Osteocyte (in vitro differentiated cells): ENCODE measurements at places on chromosomes 5 and 9. TPM values are rescaled to one million over a fixed set of nuclear protein-coding genes. Genes with fewer than 3 reads are reported as not detected.

Gene IL7R
- 0.43 and 0.44 TPM in 2 replicates for total RNA-seq

Gene ETF1
- total RNA-seq, result 84.2 and 88.3 TPM in 2 replicates

Gene SLC34A1
- not detected in 2 replicates for total RNA-seq

Gene F2RL1
- total RNA-seq, result 2.0 and 2.1 TPM in 2 replicates

Gene ISCA1
- 32.9 and 33.9 TPM in 2 replicates for total RNA-seq

Gene BTF3
- total RNA-seq, result 548 and 565 TPM in 2 replicates

Gene GNG10
- 33.2 and 36.4 TPM in 2 replicates for total RNA-seq

Gene TGFBR1
- 53.3 and 56.7 TPM in 2 replicates for total RNA-seq

Gene SLC46A2
- total RNA-seq, result not detected in 2 replicates

GRCh38 chr9:100933656-100934055 is 94.9 kb upstream of the PLPPR1 start:
- H3K4me1 ChIP-seq, result no peaks in the 10 kb centered on the region
- H3K36me3 ChIP-seq, result no peaks in the 10 kb centered on the region
- H3K27ac ChIP-seq, result no peak overlapping the region
- no peaks in the 10 kb centered on the region for H3K27me3 ChIP-seq
- no peak for DNase-seq

DNA sequence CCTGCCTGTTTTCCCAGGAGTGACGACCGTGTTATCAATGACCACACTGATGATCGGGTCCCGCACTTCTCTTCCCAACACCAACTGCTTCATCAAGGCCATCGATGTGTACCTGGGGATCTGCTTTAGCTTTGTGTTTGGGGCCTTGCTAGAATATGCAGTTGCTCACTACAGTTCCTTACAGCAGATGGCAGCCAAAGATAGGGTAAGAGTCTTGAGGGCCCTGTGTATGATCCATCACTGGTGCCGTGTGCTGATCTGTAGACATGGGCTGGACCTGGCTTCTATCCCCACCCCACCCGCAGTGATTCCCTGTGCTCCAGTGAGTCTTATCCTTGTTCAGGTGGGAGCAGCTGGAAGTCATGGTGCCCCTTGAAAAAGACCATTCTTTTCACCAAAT is 26.0 kb downstream of the GABRP start:
- H3K4me1 ChIP-seq, result no peaks in the 10 kb centered on the region
- no peak overlapping the region for H3K4me3 ChIP-seq
- H3K27ac ChIP-seq, result no peak overlapping the region
- H3K27me3 ChIP-seq, result peaks cover 36% of the 10 kb centered on the region
- no peaks in the 10 kb centered on the region for H3K36me3 ChIP-seq

DNA sequence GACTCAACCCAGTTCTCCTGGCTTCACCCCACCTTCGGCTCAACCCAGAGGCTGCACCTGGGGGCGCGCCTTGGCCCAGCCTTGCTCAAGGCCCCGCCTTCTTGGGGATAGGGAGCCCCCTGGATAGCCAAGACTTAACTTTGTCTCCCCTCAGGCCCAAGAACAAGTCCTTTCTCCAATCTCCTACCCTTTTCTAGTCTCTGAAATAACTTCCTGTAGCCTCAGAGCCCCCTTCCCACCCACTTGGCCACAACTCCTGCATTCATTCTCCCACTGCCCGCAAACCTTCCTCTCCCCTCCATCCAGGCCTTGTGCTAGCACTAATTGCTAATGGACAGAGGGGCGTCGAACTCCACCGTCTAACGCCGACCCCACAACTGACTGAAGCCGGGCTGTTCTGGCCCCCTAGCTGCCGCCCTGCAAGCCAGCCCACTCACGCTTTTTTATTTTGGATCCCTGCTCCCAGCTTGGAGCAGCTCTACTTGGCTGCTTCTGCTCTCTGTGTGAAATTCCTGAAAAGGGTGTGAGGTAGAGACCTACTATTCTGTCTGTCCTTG is 579 bp upstream of the ASTN2 start:
- peaks cover 7% of the 10 kb centered on the region for H3K4me1 ChIP-seq
- peaks cover 33% of the 10 kb centered on the region for H3K27me3 ChIP-seq
- no peak overlapping the region for H3K4me3 ChIP-seq
- no peaks in the 10 kb centered on the region for H3K36me3 ChIP-seq
- H3K27ac ChIP-seq, result no peak overlapping the region

DNA sequence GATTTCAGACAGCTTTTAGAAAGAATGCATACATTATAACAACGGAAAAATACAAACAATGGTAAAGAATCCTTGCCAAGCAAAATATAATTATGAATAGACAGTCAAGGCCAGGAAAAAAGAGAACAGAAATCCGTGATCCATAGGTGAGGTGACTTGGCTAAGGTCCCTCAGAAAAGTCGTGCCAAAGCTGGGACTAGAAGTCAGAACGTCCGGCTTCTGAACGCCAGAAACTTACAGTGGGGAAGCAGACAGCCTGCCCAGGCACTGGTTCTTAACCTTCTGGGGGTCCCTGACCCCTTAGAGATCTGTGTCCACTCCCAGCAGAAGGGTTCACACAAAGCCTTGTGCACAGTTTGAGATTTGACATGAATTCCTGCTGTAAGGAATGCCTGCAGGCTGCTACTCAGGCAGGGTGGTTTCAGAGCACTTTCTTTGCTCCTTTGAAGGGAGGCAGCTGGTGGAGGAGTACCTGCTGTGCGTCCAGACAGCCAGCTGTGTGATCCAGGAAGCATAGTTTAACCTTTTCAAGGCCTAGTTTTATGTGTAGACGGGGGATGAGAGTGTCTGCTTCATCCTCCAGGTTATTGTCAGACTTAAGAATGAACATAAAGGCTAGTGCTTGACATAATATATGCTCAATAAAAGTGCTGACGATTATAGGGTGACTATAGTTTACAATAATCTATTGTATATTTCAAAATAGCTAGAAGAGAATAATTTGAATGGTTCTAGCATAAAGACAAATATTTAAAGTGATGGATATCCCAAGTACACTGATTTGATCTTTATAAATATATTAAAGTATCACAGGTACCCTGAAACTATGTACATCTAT is 852 bp downstream of the ARHGEF37 start:
- peak overlapping the region; percentile 93 for H3K27ac ChIP-seq
- H3K4me1 ChIP-seq, result peaks cover 58% of the 10 kb centered on the region
- no peaks in the 10 kb centered on the region for H3K36me3 ChIP-seq
- H3K27me3 ChIP-seq, result no peaks in the 10 kb centered on the region

- peaks cover 4% of the 10 kb centered on the region for H3K36me3 ChIP-seq
- DNase-seq, result no peak
- peak overlapping the region; percentile 87 for H3K4me3 ChIP-seq
- H3K4me1 ChIP-seq, result peaks cover 19% of the 10 kb centered on the region
- no peaks in the 10 kb centered on the region for H3K27me3 ChIP-seq
Measured at GRCh38 chr5:473551-474192, 30.7 kb downstream of the EXOC3 start.

GRCh38 chr9:35553670-35554543 is 51.2 kb upstream of the TESK1 start:
- no peak overlapping the region for H3K4me3 ChIP-seq
- H3K4me1 ChIP-seq, result peaks cover 11% of the 10 kb centered on the region
- H3K27ac ChIP-seq, result no peak overlapping the region
- no peak for DNase-seq

DNA sequence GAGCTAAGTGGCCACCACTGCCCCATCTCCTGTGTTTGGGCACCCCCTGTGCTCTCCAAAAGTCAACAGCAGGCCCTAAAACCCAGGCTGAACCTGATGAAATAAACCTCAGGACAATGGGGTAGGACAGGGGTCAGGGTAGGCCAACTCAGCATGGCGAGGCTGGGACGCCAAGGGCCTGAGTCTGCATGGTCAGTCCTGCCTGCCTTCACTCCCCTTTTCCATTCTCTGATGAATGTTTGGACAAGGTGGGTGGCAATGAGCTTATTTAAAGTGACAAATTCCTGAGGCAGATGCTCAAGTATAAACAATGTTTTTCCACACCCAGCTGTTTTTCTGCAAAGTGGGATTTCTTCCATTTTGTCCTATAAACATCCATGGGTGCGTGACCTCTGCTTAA is 47.2 kb upstream of the CXCL14 start:
- no peak overlapping the region for H3K4me3 ChIP-seq
- no peaks in the 10 kb centered on the region for H3K36me3 ChIP-seq

GRCh38 chr9:132854832-132855231 is 23.3 kb downstream of the AK8 start:
- H3K36me3 ChIP-seq, result no peaks in the 10 kb centered on the region
- no peak overlapping the region for H3K4me3 ChIP-seq
- peaks cover 26% of the 10 kb centered on the region for H3K27me3 ChIP-seq
- H3K4me1 ChIP-seq, result no peaks in the 10 kb centered on the region
- no peak for DNase-seq

- H3K27ac ChIP-seq, result no peak overlapping the region
- H3K27me3 ChIP-seq, result peaks cover 72% of the 10 kb centered on the region
- H3K4me1 ChIP-seq, result no peaks in the 10 kb centered on the region
- no peak overlapping the region for H3K4me3 ChIP-seq
Measured at GRCh38 chr9:36949466-36949865, 84.6 kb downstream of the PAX5 start.

DNA sequence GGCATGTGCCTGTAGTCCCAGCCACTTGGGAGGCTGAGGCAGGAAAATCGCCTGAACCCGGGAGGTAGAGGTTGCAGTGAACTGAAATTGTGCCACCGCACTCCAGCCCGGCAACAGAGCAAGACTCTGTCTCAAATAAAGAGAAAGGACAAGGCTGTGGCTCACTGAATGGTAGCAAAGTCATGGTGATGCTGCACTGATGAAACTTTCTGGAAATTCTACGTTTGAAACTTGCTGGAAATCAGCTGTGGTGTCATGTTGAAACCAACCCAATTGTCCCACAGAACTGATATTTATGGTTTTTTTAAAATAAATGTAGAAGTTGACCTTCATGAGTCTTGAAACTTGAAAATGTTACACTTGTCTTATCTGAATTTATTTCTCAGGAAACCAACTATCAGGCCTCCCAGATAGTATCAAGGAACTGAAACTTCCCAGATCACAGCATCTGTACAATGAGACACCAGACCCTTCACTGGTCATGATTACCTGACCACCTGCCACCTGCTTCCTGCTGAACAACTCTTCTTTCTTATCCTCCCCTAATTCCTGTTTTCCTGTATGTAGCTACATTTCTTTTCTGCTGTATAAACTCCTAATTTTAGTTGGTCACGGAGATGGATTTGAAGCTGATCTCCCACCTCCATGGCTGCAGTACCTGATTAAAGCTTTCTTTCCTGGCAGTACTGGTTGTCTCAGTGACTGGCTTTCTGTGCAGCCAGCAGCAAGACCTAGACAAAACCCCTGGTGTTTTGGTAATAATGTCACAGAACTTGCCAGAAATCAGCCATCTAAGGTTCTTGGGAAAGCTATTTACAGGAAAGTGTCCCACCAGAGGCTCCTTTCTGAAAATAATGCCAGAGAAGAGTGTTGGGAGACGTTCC is 5.6 kb upstream of the TBC1D13 start:
- peaks cover 10% of the 10 kb centered on the region for H3K4me1 ChIP-seq
- H3K36me3 ChIP-seq, result no peaks in the 10 kb centered on the region
- DNase-seq, result no peak
- H3K27ac ChIP-seq, result no peak overlapping the region

DNA sequence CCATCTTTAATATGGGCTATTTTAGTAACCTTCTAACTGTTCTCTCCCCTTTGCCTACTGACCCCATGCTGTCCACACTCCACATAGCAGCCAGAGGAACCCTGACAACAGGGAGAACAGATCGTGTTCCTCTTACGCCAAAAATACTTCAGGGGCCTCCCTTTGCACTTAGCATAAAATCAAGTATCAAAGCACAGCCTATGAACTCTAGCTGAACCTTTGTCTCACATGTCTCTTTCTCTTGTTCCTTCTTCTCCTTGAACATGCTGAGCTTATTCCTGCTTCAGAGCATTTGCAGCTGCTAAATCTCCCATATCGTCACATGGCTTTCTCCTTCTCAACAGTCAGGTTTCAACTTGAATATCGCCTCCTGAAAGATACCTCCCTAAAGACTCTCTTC is 698.8 kb upstream of the C9orf72 start:
- no peak overlapping the region for H3K4me3 ChIP-seq
- no peak overlapping the region for H3K27ac ChIP-seq

DNA sequence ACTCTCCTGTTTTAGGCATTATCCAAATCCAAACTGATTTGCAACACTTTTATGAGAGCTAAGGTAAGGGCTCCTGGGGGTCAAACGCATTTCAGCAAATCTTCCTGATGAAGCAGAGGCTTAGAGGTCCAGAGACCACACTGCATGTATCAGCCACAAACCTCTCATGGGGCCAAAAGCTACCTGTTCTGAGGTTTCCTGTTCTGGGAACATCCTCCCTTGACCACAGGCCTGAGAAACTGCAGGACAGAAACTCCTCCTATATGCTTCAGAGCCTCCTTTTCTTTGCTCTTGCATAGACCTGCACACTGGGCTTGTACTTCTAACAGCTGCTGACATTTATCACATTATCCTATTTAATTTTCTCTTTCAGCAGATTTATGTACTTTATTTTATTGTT is 92.6 kb downstream of the OR2K2 start:
- no peaks in the 10 kb centered on the region for H3K36me3 ChIP-seq
- no peak overlapping the region for H3K27ac ChIP-seq
- H3K27me3 ChIP-seq, result no peaks in the 10 kb centered on the region

- no peak overlapping the region for H3K27ac ChIP-seq
- no peak overlapping the region for H3K4me3 ChIP-seq
- no peaks in the 10 kb centered on the region for H3K4me1 ChIP-seq
- DNase-seq, result no peak
Measured at GRCh38 chr5:133533541-133533940, 78.8 kb downstream of the FSTL4 start.

DNA sequence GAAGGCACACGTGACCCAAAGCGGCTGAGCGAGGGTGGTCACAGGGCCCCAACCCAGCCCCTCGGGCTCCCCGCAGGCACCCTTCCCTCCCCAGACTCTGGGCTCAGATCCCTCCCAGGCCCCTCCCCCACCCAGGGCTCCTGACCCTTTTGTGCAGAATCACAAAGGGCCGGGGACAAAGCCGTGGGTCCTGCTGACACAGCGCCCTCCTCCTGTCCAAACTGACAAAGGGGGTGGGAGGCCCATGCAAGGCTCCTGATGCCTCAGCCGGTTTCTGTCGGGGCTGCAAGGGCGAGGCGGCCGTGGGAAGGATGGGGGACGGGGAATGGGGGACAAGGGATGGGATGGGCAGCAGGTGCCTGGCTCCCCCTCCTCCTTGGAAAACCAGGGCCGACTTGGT is 43.5 kb upstream of the UBAC1 start:
- H3K4me3 ChIP-seq, result no peak overlapping the region
- H3K4me1 ChIP-seq, result peaks cover 53% of the 10 kb centered on the region
- peaks cover 2% of the 10 kb centered on the region for H3K36me3 ChIP-seq
- no peaks in the 10 kb centered on the region for H3K27me3 ChIP-seq
- no peak overlapping the region for H3K27ac ChIP-seq

DNA sequence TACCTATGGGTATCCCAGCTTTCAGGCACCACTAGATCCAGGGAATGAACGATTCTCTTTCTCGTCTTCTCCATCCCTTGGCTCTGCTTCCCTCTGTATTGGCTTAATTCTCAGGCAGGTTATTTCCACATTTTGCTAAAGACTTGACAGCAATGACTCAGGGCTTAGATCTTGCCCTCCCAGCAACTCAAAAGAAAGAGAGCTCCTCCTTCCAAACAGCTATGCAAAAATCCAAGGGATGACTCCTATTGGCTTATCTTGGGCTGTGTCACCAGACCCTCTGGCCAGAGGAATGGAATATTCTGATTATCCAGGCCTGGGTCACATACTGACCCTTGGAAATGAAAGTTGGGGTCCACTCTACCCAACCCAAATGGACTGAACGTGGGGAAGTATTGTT is 270.2 kb downstream of the NTRK2 start:
- peaks cover 3% of the 10 kb centered on the region for H3K36me3 ChIP-seq
- no peaks in the 10 kb centered on the region for H3K27me3 ChIP-seq
- no peak overlapping the region for H3K4me3 ChIP-seq
- DNase-seq, result no peak
- H3K4me1 ChIP-seq, result peaks cover 21% of the 10 kb centered on the region
